ENCODE measurements at places on chromosomes 13 and 19. TPM values are rescaled to one million over a fixed set of nuclear protein-coding genes. Genes with fewer than 3 reads are reported as not detected.

DNA sequence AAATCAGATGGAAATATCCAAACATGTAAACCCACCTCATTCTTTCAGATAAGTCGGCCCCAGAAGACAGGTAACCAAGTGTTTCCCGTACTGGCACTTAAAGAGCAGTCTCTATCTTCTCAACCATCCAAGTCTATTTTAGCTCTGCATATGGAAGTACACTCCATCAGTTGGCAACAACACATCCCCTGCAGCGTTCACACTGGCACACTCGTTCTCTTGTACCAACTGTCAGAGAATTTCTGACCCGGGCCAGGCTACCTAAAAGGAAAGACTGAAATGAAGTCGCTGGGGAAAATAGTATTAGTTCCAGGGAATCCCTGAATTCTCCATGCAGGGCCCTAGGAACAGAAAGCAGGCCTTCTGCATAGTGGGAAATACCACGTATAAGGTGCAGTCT, 109.3 kb downstream of the RXFP2 start:
- no peak for DNase-seq

DNA sequence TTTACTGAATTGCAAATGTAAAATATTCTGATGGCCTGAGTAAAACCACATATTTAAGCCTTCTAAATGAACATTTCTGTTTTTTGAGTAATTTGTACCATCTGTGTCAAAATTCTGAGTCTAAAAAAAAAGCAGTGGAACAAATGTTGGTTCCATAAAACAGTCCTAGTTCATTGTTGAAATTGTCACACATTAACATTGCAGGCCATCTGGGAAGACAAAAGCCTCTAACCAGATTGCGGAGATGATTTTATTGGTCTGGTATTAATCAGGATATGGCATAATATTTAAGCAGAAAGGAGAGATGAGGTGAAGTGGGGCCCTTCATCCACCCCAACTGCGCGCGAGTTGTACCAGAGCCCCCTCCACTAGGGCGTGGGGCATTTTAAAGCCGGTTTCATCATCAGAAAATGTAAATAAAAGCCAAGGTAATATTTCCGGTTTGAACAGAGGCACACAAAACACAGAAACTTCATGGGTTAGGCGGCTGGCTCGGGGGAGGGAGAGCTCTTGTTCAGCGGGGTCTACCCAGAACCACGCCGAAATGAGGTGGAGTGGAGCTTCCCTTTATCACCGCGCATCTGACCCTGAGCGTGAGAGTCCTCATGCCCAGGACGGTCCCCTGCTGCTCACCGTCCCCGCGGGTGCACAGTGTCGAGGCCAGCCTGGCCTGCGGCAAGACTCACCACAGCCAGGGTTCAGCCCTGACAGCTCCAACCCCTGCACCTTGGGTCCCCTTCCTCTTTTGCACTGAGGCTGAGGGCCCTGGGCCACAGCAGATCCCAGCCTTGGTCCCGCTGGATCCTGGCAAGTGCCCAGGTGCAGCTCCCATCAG, 169.2 kb downstream of the URI1 start:
- DNase-seq: no peak

The COL5A3 gene
- total RNA-seq: 80.9 TPM

The ZNF497 gene
- 2.7 TPM for total RNA-seq

The UFM1 gene
- 43.7 TPM for total RNA-seq

The TGDS gene
- total RNA-seq: 7.2 TPM
